ENCODE measurements at places on chromosomes 3 and 15.

DNA sequence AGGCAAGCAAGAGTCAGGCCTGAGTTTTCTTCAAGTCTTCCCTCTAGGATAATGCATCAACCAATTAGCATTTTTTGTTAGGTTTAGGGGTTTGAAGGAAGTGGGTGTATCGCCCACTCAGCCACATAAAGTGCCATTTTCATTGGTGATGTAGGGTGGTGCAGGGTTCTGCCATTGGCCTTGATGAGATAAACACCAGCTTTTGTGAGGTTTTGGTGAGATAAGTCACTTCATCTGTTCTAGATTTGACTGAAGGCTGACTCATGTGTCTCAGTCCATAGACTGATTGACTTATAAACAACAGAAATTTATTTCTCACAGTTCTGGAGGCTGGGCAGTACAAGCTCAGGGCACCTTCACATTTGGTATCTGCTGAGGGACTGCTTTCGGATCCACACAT lies 84.5 kb upstream of the C3orf80 start:
- no peak for DNase-seq

- no peak for DNase-seq
Observed at GRCh38 chr3:47746264-47746663, 35.4 kb downstream of the SMARCC1 start.

DNA sequence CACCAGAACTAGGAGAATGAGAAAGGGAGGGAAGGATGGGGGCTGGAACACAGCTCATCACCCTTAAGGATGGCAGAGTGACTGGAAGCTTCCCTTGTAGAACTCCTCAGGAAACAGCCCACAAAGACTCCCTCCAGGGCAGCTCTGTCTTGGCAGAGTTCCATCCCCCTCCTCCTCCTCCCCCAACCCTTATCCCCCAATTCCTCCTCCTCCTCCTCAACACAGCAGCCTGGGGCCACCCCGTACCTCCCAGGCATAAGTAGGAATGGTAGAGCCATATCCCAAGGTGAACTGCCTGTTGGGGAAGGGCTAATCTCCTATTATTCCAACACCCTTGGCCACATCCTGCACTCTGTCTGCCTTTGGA lies 38.8 kb downstream of the ADCY5 start:
- no peak for DNase-seq

DNA sequence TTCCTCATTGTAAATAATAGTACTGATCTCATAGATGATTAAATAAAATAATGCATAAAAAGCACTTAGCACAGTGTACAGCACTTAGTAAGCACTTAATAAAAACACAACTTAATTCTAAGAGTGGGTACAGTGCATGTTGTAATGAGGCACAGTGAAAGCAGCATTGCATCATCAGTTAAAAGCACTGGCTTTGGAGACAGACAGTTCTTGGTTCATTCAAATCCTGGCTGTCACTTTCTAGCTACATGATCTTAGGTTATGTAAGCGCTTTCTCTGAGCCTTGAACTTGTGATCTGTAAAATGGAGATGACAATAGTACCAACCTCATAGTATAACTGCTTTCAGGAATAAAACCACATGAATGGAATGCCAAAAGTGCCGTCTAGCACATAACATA lies 151.5 kb downstream of the DPH6 start:
- DNase-seq: no peak

- DNase-seq: no peak
Observed at GRCh38 chr3:135500034-135500433, 465.5 kb upstream of the PPP2R3A start.

DNA sequence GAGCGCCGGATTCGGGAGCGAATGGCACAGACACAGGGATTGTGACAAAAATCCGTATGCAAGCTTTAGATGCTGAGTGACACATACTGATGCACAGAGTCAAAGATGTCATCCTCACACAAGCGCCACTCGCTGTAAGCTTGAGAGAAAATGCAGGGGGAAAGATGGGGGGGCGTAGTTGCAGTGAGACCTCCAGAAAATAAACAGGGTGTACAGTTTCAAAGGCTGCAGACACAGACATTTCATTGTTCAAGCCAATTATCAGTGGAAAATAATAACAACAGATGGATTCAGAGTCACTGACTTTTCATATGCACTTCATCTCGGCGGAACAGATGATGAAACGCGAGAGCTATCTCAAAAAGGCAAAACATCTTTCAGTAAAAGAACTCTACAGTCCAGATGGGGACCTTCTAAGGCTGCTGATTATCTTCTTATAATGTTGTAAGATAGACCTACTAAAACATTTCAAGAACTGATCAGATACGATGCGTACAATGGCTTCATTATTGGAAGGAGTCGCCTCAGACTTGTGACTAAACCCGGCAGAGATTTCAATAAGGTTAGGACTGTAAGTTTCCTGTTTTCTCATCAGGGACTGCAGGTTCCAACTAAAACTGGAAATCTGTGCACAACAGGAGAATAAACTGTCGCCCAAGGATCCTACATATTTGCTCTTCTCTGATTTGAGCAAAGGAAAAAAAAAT lies 275.4 kb downstream of the FOXP1 start:
- DNase-seq: no peak

- DNase-seq: no peak
Observed at GRCh38 chr3:189727898-189728297, 96.7 kb downstream of the TP63 start.

- no peak for DNase-seq
Observed at GRCh38 chr3:13662238-13662847, 113.4 kb downstream of the FBLN2 start.

GRCh38 chr15:70556151-70556741 lies 207.1 kb downstream of the UACA start:
- no peak for DNase-seq

GRCh38 chr3:188239577-188239976 lies 85.6 kb downstream of the LPP start:
- DNase-seq: no peak

- no peak for DNase-seq
Observed at GRCh38 chr3:51706788-51707731, at the start of gene GRM2. TSS of gene GRM2 (plus strand) at chr3:51707068. CDS start at chr3:51708984, 1,916 bp downstream.

GRCh38 chr3:146026547-146026946 lies 134.4 kb downstream of the PLOD2 start:
- no peak for DNase-seq

GRCh38 chr3:170863816-170864215 lies 6.2 kb downstream of the RPL22L1 start:
- DNase-seq: no peak

GRCh38 chr3:124761250-124761796 lies 31.1 kb downstream of the UMPS start:
- peak; percentile 51 for DNase-seq

GRCh38 chr3:153443961-153444360 lies 281.9 kb downstream of the RAP2B start:
- no peak for DNase-seq

- DNase-seq: no peak
Observed at GRCh38 chr15:90981681-90982080, 12.7 kb downstream of the PRC1 start.

- no peak for DNase-seq
Observed at GRCh38 chr3:165279471-165279870, 83.3 kb upstream of the SLITRK3 start.

- no peak for DNase-seq
Observed at GRCh38 chr15:62902821-62903220, 139.7 kb upstream of the TPM1 start.

DNA sequence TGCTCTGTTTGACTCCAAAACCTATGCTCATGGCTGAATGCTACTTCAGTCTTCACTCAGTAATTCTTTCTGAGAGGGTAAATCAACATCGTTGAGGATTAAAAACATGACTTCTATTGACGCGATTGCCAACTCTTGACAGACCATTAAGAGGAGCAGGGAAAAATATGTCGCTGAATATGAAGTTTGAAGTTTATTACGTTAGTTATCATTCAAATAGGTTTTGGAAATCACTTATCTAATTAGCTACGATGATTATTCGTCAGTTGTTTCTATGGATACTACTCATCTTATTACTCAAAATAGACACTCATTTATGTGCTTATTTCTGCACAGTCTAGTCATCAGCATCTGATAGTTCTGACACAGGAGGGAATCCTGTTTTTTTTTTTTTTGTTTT lies 279.2 kb upstream of the TBL1XR1 start:
- DNase-seq: no peak

GRCh38 chr3:76138921-76139320 lies 353.6 kb upstream of the ZNF717 start:
- DNase-seq: no peak

- DNase-seq: no peak
Observed at GRCh38 chr3:123997543-123997942, 5.6 kb upstream of the ROPN1 start.

DNA sequence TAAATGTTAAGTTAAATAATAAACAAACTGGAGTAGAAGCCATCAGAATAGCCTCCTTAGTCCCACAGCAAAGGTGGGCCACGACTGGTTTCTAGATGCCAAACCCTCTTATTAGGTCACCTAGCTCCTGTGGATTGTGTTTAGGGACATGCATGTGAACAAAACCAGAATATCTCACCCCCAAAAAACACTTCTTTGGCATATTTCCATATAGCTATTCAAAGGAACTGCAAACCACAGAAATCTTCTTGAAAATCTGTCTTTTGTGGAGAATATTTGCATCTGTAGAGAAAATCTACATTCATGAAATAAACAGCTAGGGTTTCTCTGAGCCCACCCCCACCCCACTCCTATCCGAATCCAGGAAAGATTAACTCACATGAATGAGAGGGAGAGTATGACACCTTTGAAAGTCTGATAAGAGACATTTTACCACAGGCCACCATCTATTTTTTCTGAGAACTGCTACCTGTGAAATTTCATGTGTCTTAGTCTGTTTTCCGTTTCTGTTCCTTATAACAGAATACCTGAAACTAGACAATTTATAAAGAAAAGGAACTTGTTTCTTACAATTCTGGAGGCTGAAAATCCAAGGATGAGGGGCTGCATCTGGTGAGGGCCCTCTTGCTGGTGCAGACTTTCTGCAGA lies 159.4 kb downstream of the NEK10 start:
- DNase-seq: no peak

GRCh38 chr3:71069797-71070196 lies 513.7 kb downstream of the FOXP1 start:
- DNase-seq: peak; percentile 48

GRCh38 chr3:4416961-4417360 lies 50.1 kb downstream of the SUMF1 start:
- no peak for DNase-seq

GRCh38 chr3:66269411-66269810 lies 48.6 kb downstream of the SLC25A26 start:
- DNase-seq: no peak

DNA sequence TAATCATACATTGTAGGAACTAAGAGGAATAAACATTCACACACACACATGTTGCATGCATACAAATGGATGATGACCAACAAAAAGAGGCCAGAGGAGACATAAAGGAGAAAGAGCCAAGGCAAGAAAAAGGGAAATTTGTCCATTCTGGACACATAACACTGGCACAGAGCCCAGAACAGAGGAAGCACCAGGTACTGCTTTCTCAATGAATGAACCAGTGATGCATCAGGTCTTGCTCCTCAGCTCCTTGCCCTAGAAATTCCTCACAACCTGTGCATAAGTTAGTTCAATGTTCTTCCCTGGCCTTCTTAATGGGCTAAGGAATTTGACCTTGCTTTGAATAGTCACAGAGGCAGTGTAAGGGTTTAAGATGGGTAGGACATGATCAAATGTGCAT lies 270.3 kb downstream of the ERC2 start:
- DNase-seq: no peak

DNA sequence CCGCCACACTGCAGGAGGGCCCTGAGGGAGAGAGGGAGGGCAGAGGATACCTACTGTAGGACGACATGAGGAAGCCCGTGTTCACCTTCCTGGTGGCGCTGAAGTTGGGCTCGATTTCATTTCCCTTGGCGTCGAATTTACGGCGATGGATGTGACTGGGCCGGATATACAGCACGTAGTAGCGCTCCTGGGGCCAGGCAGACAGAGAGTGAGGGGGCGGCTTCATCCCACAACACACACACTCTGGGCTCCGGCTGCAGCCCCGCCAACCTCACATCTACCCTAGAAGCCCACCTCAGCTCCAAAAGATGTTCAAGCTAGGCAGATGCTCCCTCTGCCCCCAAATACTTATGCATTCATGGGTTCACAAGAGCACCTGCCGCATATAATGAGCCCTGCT lies 4.5 kb downstream of the ARPIN start:
- no peak for DNase-seq

- DNase-seq: no peak
Observed at GRCh38 chr3:123750209-123750608, 133.9 kb downstream of the MYLK start.

GRCh38 chr3:67459796-67460195 lies 194.6 kb downstream of the SUCLG2 start:
- DNase-seq: no peak

- peak; percentile 30 for DNase-seq
Observed at GRCh38 chr3:113947372-113948014, at the start of gene ZDHHC23. TSS of gene ZDHHC23 (plus strand) at chr3:113948013. CDS start at chr3:113948803, 790 bp downstream.

DNA sequence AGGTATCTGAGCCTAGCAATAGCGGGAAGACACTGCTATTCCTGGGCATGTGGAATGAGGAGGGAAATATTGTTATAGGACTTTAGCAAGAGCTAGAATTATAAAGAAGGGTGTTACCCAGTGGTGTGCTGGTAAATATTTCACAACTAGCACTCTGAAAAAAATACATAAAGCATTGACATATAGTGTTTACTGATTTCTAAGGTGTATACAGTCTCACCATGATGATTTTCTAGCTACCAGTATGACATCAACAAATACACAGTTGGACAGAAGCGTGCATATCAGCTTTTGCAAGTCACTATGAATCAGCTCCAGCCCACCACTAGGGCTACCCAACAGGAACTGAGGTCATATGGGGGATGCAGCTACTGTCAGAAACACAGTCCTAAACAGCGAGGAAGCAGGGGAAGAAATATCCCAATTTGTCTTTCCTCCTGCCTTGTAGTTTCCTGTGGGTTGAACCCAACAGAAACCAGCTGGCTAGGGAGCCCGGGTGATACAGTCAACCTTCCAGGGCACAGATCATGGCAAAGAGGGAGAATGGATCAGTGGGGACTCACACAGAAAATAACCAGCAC lies 39.6 kb downstream of the HGD start:
- DNase-seq: no peak

DNA sequence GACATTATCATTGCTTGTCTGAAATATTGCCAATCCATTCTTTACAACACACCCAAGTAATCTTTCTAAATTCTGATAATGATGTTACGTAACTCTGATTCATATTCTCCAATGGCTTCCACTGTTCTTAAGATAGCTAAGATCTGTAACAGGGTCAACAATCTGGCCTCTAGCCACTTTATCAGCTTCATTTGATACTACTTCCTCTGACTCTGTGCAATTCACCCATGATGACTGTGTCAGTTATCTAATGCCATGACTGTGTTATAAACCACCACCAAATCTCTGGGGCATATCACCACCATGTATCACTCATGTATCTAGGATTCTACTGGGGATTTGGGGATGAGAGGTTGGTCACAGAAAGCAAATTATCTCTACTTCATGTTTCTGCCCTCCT lies 44.0 kb downstream of the CD200 start:
- no peak for DNase-seq

DNA sequence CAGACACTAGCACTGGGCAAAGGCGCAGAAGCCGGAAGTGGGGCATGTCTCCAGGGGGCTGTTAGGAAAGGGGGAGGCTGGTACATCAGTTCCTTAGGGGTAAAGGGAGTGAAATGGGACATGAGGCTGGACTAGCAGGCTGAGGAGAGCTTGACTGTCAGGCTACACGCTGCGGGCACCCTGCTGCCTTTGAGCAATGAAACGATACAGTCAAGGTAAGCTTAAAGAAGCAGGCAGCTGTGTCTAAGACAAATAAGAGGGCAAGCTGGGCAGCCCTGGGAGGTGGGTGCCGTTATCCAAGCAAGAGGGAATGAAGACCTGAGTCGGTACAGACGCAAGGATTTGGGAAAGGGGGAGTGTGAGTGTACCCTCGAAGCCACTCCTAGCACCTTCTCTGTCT lies 51.0 kb upstream of the DCLK3 start:
- no peak for DNase-seq
